Lower lobe of right lung (tissue), 2 donors: ENCODE measurements at places on chromosomes 6 and 20.
A peak's percentile ranks its signal among the peaks of the same experiment; 100 is the strongest.

DNA sequence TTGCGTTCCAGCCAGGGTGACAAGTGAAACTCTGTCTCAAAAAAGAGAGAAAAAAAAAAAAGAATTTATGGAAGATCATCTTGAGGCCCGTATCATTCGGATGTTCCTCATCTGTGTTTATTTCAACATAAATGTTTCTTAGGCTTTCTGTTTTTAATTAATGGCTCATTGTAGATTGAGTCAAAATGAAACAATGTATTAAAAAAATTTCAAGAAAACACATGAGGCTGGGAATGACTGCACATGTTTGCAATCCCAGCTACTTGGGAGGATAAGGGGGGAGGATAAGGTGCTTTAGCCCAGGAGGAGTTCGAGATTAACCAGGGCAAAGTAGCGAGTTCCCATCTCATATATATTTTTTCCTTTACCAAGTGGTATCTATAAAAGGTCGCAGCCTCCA lies 47.3 kb downstream of the ITCH start:
- no peak for DNase-seq

DNA sequence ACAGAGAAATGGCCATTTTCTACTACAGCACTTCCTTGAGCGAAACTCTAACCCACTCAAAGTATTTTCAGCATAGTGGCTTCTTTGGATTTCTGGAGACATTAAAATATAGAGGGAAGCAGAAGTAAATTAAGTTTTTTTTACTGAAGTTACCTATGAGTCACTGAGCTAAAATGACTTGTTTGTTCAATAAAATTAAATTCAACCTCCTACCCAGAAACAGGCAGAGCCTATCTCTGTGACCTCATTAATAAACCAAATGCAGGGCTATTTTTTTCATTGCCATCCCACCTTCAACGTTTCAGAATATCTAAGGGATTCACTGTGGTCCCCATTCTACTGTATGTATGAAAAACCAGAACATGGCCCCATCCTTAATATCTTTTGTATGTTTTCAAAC lies 133.0 kb downstream of the MTFR2 start:
- DNase-seq = no peak

- no peak for DNase-seq
Observed at GRCh38 chr20:35223941-35224340, 2.5 kb upstream of the MMP24 start.

DNA sequence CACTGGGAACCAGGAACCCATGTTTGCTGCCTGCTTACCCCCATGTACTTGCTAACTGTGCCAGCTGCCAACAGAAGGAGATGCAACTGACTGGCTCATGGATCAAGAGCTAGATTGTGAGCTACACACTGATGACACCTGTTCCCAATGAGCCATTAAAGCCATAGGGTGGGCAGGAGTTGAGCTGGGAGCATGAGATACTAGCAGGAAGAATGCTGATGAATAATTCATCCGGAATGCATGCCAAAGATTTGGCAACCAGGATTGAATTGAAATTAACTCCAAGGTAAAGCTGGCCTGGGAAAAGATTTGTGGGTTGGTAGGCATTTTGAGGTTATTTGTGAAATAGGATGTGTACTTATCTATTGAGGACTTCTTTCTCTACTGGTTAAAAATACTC lies 631.1 kb downstream of the KIF16B start:
- DNase-seq = no peak

DNA sequence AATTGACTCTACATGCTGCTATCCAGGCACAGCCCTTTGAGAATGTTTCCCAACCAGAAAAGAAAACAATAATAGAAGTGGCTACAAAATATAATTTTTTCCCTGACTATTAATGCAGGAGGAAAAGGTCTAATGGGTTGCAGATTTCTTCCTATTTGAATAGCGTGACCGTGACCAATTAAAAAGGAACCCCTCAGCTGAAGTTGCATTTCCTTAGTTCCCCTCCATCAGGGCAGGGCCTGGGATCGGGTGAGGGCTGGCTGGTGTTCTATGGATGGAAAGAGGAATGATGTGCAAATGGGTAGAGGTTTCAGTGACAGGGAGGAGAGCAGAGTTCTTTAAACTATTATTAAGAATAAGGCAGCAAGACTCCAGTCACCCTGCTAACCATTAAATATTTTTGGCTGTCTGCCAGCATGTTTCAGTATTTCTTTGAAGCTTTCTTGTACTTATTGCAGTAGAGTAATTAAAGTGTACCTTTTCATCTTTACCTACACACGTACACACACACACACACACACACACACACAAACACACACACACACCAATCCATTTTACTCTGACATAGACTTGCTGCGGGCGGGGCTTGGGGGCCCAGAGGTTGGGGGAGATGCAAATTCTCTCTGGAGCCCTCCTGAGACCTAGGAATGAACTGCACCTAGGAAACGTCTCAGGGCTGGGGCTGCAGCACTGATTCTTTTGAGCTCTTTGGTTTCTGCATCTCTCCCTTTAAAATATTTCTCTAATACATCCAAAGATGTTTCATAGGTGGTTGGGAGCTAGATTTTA lies 154.8 kb upstream of the SLC35B3 start:
- no peak for DNase-seq

DNA sequence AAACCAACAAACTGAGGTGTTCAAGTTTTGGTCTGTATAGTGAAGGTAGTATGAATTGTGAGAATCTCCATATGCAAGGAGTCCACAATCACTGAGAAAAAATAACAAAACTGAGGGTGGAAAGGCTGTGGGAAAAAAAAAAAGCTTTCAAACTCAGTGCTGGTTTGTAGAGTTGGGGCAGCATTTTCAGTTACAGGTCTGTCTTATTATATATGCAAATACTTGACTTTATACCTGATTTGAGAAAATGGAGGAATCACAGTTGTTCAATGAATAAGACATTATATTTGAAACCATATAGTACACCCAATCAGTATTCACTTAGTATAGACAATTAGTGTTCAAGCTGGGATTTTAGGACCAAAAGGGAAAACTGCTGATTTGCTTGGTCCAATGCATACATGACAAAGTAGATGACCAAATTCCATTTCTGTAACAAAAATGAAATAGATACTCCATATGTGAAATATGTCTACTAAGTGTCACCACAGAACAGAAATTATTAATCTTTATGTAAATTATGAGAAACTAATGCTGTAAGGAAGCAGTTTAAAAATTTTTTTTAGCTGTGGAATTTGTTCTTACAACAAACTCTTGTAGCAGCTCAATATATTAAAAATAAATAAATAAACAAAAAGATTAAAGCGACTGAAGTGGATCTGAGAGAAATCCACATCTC lies 187.7 kb downstream of the ASCC3 start:
- DNase-seq = no peak

GRCh38 chr20:39092733-39093410 lies 130.7 kb downstream of the DHX35 start:
- DNase-seq = no peak

DNA sequence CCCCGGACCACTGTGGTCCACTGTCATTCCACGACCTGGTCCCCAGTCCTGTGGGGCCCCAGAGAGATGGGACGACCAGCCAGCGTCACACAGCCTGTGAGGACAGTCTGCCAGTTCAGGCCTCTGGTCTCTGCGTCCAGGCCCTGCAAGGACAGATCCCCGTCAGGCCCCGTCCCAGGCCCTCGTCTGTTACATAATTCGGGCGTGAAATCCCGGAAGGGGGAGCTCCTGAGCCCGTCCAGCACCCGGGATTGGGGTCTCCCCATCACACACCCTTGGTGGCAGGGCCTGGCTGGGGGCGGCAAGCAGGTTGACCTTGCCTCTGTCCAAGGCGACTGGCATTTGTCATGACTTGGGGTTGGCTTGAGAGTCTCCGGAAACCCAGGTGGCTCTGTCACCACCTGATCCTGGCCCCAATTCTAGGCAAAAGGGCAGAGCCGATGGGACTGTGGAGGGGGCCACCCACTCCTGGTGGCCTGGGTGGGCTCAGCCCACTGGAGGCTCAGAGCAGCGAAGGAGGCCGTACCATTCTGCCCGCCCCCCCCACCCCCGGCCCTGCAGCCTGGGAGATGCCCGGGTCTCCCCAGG lies 73.8 kb upstream of the GATA5 start:
- no peak for DNase-seq

GRCh38 chr20:48620154-48620506 lies 207.7 kb downstream of the PREX1 start:
- DNase-seq = no peak

- DNase-seq = no peak
Observed at GRCh38 chr6:161235776-161236633, 37.9 kb downstream of the AGPAT4 start.

GRCh38 chr6:157552820-157553485 lies 172.0 kb downstream of the ZDHHC14 start:
- no peak for DNase-seq

- DNase-seq = no peak
Observed at GRCh38 chr20:4886771-4887527, 114.4 kb downstream of the SLC23A2 start.

- DNase-seq = no peak
Observed at GRCh38 chr6:166745801-166746668, 119.0 kb upstream of the RPS6KA2 start.

GRCh38 chr6:13355999-13356785 lies 27.9 kb upstream of the TBC1D7 start:
- no peak for DNase-seq

- no peak for DNase-seq
Observed at GRCh38 chr6:147750413-147750812, 241.9 kb downstream of the SAMD5 start.

DNA sequence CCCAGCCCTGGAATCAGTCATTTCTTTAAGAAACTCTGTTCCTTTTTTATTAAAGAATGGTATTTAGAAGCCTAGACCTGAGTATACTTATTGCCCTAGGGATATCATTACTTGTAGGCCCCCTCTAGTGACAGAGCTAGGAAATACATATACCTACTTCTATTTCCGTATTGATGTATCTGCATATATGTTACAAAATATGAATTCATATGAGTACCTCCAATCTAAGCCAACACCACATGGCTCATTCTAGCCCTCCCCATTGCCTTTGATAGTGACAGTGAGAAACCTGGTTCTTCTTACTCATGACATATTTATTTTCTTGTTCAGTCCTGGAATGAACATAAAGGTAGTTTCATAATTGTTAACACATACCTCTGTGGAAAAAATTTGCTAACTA lies 137.2 kb downstream of the FARS2 start:
- DNase-seq = no peak

- DNase-seq = no peak
Observed at GRCh38 chr6:56348578-56348977, 101.2 kb upstream of the COL21A1 start.

DNA sequence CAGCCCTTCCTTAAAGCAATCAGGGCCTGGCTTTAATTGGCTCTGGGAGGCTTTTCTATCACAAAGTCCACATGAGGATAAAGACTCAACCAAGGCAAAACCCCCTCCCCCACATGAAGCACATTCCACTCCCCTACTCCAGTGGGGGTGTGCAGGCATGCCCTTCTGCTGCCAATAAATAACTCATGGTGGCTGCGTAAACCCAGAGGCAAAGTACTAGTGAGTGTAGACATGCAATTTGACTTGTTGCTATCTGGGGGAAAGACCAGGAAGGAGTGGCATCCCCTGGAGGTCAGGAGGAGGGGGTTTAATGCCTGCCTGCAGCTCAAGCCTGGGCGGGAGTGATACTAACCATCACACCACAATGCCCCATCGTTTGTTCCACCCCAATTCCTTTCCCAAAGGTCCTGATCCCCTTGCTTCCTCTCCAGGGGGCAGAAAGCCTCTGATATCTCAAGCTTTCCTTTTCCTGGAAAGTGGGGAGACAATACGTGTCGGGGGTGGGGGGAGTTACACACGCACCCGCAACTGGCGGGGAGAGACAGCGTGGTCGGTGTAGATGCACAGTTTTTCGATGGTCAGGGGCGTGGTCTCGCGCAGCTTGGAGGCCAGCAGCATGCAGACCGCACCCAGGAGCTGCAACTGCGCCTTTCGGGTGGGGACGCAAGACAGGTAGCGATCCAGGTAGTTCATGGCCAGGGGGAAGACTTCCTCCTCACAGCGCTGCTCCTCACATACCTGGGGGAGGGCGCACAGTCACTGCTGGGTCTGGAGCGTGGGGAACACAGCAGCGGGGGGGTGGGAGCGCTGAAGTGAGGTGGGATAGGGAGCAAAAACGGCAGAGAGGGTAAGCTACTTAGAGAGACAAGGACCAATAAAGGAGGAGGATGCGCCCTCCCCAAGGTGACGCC lies 1.5 kb downstream of the CCND3 start:
- DNase-seq = peak; percentile 59

DNA sequence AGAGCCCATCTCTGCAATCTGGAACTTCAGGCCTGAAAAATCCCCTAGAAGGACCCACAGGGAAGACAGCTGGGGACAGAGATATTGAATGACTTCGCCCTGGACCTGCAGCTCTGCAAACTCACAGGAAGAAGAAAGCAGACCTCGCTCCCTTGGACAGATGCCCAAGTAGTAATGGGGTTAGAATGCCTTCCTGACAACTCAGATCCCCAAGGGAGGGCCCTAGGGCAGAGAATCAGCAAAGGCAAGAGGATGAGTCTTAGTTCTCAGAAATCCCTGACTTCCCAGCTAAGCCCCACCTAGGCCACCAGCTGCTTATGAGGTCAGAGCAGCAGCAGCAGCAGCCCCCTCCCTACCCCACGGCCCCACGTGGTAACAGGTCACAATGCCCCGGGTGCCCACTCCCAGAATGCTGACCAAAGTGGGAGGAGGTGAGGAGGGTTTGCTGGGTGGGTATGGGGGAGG lies at the start of gene C20orf141:
Gene C20orf141 (plus strand): TSS at position 401 of the 465 bp plus-strand sequence. CDS start 198 bp downstream, outside the sequence.
- DNase-seq = no peak

GRCh38 chr6:33722103-33722623 lies 10.7 kb upstream of the UQCC2 start:
- peak; percentile 8 for DNase-seq

DNA sequence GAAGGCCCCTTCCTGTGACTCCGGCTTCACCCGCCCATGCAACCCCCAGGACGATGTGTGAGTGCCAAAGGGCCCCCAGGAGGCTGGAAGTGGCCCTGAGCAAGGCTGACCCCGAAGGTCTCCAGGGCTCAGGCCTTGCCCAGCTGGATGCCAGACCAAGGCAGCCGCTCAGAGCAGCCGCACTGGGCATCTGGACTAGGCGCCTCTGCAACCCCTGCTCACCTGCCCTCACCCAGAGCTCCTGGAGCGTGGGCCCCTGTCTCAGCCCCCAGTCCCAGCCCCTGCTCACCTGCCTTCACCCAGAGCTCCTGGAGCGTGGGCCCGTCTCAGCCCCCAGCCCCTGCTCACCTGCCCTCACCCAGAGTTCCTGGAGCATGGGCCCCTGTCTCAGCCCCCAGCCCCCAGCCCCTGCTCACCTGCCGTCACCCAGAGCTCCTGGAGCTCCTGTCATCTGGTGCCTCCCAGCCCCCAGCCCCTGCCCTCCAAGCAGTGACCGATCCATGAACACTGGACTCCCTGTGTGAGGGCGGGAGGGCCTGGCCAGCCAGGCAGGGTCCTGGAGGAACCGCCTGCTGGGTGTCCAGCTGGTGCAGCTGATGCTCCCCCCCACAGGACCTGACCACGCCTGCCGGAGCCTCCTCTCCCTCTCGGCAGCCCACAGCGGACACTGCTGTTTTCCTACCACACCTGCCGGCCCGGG lies 1.1 kb downstream of the SRMS start:
- DNase-seq = no peak

- no peak for DNase-seq
Observed at GRCh38 chr20:4549711-4550259, 171.9 kb upstream of the PRND start.
